Hindlimb muscle (tissue), 1 donor: ENCODE measurements at places on chromosomes 12 and 14.

DNA sequence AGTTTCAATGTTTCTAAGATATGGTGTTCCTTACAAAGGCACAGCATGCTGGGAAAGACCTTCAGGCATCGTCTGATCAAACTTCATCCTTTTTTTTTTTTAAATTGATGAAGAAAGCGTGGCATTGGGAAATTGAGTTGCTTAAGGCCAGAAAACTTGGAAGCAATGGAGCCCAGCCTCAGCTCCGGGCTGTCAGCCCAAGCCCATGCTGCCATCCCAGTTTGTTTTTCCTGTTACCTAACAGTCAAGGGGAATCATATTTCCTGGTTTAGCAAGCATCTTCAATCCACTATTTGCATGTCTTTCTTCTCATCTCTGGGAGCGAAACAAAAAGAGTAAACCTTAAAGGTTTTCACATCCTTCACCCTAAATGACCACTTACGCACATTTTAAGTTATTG is 200.2 kb downstream of the CHST11 start:
- DNase-seq = no peak

- no peak for DNase-seq
Observed at GRCh38 chr14:63492391-63492790, 50.8 kb downstream of the PPP2R5E start.

DNA sequence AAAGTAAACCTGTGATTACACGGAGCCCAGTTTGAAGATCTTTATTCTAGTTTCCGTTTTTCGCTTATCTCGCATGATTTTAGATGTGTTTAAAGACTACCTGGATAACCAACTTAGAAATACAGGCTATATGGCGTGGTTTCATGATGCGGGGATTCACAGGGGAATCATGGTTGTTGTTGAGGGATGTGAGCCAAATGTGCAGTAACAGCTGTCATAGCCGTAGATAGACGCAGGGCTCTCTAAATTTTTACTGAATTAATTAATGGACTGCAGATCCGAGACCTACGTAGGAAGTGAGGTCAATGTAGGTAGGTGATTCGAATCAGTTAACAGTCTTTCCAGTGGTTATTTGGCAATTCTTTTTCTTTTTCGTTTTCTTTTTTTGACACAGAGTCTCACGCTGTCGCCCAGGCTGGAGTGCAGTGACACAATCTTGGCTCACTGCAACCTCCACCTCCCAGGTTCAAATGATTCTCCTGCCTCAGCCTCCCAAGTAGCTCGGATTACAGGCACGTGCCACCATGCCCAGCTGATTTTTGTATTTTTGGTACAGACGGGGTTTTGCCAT is 144.9 kb upstream of the AMIGO2 start:
- DNase-seq = no peak

- no peak for DNase-seq
Observed at GRCh38 chr12:14239350-14239934, 126.0 kb upstream of the ATF7IP start.

DNA sequence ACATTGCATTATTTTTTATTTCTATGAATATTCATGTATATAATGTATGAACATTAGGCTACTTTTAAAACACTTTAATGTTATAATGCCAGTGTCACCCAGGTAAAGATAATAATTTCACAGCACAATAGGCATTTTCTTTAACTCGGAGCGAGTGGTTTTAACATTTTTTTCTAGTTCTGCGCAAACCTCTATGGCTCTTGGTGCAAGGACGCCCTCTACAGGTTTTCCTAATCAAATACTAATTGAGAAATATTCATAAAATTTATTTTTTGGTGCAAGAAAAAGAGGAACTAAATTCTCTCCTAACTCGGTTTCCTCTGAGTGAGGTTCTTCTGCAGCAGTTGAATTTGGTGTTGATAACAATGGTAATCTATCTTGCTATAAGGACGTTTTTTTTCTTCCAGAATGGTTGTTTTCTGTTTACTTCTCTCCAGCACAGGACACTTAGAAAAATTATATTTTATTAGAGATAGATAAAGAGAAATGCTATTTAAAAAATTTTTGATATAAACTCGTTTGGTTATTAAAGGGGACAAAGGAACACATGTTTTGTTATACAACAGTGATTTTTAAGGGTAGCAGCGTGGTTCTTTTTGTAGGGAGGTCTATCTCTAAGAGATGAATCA is 2.4 kb upstream of the WIF1 start:
- DNase-seq = peak; percentile 29

DNA sequence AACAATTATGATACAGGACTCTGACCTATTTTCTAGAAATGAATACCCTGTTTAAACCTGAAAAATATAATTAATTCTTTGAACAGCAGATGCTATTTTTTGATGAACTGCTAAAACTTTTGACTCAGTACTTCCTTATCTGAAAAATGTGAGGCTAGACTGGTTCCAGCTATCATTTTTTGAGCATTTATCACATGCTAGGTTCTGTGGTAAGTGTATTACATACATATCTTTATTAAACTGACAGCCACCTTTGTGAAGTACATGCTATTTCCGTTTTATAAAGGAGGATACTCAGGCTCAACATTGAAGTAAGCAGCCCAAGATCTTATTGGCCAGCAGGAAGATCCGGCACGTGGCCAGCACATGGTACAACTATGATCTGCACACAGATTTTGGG is 459.8 kb upstream of the SEL1L start:
- no peak for DNase-seq

DNA sequence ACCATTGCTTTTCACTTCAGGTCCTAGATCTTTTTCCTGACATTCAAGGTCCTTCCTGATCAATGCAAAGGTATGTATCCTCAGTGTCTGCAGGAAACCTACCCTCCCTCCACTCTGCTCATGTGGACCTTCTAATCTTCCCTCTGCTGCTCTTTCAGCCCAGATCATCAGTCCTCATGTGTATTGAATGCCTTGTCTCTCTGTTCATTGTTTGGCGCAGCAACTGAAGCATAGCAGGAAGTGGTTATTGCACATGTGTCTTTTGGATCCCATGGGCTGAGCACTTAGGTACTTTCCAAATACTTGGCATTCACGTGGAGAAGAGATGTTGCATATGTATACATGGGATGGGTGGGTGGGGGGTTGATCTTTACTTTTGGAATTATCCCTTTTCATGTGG is 4.3 kb upstream of the NIN start:
- DNase-seq = no peak

GRCh38 chr12:122382919-122383350 is 39.5 kb downstream of the CLIP1 start:
- no peak for DNase-seq

GRCh38 chr12:51846271-51846691 is 2.2 kb downstream of the FIGNL2 start:
- DNase-seq = no peak

GRCh38 chr12:93994721-93995120 is 153.7 kb upstream of the PLXNC1 start:
- DNase-seq = no peak

DNA sequence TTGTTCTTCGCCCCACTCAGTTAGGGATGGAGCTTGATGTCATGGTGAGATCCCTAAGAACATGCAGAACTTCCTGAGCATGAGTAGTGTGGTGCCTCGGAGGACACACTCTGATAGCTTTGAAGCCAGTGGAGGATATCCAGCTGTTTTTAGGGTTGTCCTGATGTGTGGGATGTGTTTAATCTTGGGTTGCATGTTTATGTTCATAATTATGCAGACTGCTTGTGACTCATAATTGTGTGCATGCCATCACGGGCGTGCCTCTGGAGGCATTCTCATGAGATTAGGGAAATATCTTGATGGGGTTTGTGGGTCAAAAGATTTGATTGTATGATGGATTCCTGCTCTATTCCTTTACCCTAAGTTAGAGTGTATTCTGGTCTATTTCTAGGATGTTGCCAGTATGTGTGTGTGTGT is 267.4 kb upstream of the PELI2 start:
- DNase-seq = no peak

- DNase-seq = no peak
Observed at GRCh38 chr12:34371050-34371449, 348.8 kb downstream of the ALG10 start.

DNA sequence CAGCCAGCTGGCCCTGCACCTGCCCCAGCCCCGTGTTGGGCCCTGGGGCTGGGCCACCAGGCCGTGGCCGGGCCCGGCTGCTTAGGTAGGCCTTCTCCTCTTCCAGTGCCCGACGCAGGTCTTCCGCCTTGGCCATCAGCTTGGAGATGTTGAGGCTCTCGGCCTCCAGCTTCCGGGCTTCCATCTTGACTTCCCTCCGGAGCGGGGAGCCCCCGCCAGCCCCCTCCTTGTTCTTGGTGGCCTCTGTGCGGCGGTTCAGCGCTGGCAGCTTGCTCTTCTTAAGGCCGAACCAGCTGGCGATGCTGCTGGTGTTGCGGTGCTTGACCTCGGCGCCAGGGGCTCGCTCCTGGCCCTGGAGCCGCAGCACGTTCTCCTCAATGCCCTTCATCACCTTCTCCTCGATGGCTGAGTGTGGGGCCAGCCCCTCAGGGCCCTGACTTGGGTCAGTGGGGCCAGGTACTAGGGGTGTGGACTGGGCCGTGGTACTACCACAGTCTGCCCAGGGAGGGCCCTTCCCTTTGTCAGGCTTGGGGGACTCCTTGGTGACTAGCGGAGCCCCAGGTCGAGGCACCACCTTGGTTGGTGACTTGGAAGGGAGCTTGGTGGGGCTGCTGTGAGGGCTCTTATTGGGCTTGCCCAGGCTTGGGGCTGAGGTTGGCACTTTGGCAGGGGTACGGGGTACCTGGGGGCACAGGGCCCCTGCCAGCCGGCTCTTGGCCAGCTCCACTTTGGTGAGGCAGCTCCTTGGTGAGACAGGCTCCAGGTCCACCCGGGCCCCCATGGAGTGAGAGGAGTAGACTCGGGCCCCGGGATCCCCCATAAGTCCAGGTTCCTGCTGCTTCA is 33.2 kb downstream of the NCKAP5L start:
- no peak for DNase-seq

DNA sequence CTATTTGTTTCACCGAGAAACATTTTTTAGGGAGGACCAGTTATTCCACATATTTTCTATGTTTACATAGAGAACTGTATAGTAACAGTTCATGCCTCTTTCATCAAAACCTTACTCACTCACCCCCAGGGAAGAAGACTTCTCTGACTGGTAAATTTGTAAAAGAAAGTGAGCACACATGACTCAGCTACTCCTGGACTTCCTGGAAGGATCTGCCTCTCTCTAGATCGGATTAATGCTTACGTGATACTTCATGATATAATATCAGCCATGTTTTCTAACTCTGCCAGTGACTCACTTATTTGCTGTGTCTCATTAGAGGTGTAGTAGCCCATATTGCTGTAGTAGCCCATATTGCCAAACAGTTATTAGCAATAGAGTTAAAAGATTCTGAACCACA is 494.3 kb upstream of the ATXN7L3B start:
- no peak for DNase-seq
